Globus pallidus (tissue), 1 donor: ENCODE measurements at places on chromosomes 13 and 19.

DNA sequence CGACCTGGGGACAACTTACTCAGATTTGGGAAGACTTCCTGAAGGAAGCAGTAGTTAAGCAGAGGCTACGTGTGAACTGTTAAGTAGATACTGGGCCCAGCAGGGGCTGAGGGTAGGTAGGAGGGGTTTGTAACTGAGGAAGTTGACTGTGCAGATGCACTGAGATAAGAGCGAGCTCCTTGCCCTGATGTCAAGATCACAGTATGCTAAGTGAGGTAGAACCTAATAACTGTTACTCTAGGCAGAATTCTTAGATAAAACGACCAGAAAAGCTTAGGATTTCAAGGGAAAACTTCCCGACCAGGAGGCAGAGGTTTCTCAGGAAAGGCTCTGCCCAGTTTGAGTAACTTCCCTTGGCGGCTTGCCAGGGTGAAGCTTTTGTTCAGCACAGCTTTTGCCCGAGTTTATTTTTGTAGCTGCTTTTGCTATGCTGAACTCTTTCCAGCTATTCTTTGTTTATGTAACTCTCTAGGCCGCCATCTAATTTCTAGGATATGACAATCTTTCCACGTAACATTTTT is 632.1 kb downstream of the DIAPH3 start:
- DNase-seq, result peak; percentile 55

DNA sequence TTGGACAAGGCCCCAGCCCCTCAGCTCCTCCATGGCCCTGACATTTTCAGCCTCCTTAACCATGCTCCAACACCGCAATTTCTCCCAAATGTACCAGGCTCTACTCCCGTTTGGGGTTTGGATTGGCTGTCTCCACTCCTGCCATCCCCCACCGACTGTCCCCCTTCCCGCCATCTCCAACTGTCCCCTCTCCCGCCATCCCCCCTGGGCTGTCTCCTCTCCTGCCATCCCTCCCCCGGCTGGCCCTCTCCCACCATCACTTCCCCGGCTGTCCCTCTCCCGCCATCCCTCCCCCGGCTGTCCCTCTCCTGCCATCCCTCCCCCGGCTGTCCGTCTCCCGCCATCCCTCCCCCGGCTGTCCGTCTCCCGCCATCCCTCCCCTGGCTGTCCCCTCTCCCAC is 5.4 kb downstream of the BCAT2 start:
- no peak for DNase-seq

- no peak for DNase-seq
Measured at GRCh38 chr13:112991609-112992008, 22.6 kb downstream of the MCF2L start.

DNA sequence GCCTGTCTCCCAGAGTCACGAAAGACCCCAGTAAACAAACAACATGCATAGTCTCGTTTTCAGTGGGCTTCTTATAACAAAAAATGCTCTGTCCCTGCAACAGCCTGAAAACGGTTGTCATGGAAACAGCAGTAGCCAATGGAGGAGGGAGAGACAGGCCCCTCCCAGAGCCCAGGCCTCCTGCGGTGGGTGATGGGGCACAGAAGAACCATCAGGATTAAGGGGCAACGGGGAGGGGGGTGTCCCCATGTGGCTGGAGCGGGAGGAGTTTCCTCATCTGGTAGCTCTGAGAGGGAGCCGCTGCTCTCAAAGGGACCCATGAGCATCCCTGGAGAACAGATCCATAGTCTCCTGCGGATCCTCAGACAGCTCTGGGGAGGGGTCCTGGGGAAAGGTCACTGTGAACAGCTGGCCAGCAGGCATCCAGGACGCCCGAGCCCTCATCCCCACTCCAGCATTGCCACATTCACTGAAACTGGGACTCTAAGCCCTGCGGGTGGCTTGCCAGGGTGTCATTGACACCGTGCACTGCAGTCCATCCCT is 37.5 kb upstream of the PNMA8B start:
- peak; percentile 22 for DNase-seq

DNA sequence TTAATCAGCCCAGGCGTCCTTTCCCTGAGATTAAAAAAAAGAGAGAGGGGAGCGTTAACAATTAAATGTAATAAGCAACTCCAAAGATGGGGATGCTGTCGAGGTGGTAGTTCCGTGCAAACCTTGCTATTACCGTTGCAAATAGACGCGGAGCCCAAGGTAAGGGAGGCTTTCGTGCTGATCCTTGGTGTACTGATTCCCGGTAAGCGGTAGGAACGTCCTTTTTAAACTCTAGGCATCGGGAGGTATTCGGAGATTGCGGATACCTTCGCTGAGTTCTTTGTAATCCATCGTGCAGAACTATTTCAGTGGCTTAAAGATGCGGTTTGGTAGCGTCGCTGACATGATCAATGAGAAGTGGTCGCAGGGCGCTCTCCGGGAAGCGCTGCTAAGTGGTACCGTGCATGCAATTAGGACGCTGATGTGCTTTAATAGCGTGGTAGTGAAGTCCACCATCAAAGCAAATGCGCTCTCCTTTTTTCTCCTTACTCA is 3.1 kb downstream of the SLITRK5 start:
- DNase-seq, result no peak

GRCh38 chr19:12792853-12793289 is 1.6 kb downstream of the JUNB start:
- DNase-seq, result no peak

GRCh38 chr19:2048959-2049740 is 1.9 kb downstream of the MKNK2 start:
- peak; percentile 66 for DNase-seq

DNA sequence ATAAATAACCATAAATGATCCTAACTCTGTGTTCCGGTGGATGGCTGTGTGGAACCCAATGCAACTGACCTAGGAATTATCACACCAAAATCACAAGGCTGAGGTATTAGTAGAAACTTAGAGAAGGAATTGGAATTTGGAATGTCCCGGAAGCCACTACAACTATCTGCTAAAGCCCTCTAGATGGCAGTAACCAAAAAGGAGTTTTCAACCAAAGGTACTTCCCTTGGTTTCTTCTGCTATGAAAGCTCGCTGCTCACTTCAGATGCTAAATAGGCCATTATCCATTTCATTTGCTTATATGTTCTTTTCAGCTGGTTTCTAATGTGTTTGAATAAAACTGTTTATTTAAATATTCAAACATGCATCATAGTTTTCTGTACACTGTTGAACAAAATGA is 1589.1 kb upstream of the SPRY2 start:
- peak; percentile 31 for DNase-seq

DNA sequence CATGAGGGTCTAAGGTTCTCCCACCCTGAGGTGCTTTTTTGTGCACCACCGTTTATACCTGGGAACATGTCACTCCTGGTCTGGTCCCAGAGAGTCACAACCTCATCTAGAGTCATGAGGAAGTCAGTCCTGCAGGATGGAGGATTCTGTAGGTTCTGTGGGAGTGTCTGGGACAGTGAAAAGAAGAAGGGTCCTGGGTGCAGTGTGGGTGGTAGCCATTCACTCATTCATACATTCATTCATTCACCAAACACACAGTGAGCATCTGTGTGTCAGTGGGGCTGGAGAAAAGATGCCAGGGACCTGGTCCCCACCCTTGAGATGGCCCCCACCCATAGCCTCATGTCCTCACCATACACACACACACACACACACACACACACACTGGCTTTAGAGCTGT is 8.7 kb upstream of the CEACAM18 start:
- no peak for DNase-seq

- no peak for DNase-seq
Measured at GRCh38 chr13:93217721-93218261, 8.8 kb upstream of the GPC6 start.

DNA sequence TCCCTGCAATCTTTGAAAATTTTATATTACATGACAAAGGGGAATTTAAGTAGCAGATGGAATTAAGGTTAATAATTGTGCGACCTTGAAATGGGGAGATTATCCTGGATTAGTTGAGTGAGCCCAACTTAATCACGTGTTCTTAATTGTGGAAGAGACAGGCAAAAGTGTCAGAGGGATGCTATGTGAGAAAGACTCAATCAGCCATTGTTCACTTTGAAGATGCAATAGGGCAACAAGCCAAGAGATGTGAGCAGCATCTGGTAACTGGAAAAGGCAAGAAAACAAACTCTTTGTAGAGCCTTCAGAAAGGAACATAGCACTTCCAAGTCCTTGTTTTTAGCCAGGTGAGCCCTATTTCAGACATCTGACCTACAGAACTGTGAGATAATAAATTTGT is 247.7 kb downstream of the SLITRK1 start:
- peak; percentile 92 for DNase-seq

GRCh38 chr13:48653472-48653939 is at the start of gene CYSLTR2:
CYSLTR2 (plus strand) TSS chr13:48653929; CDS start chr13:48706818, 52,889 bp downstream.
- peak; percentile 18 for DNase-seq

GRCh38 chr19:53195265-53195903 is 2.2 kb upstream of the ZNF665 start:
- DNase-seq, result peak; percentile 84

- DNase-seq, result no peak
Measured at GRCh38 chr13:75410207-75410606, 71.8 kb downstream of the TBC1D4 start.

DNA sequence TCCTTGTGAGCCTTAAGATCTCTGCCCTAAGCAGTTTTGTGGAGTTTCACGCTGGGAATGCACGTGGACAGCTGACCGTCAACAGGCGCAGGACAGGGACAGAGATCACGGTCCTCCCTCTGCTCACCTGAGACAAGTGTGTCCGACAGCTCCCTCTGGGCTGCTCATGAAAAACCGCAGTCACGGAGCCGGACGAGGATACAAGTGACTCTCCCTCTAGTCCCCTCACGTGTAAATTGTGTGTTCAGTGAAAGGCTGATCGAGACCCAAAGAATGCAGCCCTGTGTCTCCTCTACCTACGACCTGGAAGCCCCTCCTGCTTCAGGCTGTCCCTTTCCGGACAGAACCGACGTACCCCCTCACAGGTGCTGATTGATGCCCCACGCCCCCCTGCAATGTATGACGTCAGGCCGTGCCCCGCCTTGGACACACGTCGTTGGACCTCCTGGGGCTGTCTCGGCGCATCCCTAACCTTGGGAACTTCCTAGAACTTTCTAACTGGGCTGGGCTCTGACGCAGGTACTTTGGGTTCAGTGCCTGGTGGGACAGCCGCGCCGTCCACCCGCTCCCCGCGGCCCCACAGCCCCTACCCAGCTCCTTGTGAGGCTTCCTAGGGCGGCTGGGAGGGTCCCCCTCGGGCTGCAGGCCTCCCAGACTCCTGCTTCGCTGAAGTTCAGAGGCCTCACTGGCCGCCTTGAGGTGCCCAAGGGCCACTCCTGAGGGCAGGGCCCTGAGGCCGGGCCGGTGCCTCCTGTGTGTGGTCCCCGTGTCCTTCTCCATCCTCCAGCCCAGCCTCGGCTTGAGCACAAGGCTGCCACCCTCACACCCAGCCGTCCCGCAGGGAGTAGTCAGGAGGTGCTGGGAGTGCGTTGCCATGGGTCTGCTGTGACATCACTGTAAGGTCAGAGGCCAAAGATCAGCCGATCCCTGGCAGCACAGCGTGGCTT is at the start of gene C13orf46:
TSS of gene C13orf46 (minus strand) at position 859 of the 947 bp plus-strand sequence. CDS start at position 780, 79 bp downstream.
- DNase-seq, result no peak

DNA sequence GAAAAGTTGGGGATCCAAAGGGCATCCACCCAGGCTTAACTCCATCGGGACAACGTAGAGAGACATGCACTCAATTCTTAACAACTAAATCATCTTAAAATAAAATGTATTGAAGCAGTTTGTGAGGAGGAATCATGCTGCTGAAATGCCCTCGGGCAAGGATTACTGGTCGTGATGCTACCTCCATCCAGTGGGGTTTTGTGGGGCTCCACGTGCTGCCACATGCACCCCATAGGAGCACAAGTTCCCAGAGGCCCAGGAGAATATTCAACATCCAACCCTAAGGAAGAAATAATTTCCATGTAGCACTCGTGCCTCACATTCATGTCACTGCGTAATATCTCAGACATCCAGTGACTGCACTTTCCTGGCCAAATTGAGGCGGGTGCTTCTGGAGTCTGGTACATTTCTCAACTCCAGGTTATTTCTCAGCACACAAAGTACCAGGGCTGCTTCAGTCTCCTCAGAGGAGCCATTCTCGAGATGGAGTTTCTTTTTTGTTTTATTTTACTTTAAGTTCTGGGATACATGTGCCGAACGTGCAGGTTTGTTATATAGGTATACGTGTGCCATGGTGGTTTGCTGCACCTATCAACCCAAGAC is 429.8 kb downstream of the FOXO1 start:
- no peak for DNase-seq

DNA sequence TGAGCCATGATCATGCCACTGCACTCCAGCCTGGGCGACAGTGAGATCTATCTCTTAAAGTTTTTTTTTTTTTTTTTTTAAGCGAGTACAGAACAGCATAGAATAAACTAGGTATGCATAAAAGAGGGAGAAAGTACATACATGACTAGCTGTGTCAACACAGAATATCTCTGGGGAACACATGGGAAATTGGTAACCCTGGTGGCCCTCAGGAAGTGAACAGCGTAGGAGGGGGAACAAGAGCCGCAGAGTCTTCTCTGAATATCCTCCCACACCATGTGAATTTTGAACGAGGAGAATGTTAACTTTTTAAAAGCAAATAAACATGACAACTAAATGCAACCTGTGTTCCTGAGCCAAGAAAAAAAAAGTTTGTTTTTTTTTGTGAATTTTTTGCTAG is 15.2 kb downstream of the PHLDB3 start:
- no peak for DNase-seq

DNA sequence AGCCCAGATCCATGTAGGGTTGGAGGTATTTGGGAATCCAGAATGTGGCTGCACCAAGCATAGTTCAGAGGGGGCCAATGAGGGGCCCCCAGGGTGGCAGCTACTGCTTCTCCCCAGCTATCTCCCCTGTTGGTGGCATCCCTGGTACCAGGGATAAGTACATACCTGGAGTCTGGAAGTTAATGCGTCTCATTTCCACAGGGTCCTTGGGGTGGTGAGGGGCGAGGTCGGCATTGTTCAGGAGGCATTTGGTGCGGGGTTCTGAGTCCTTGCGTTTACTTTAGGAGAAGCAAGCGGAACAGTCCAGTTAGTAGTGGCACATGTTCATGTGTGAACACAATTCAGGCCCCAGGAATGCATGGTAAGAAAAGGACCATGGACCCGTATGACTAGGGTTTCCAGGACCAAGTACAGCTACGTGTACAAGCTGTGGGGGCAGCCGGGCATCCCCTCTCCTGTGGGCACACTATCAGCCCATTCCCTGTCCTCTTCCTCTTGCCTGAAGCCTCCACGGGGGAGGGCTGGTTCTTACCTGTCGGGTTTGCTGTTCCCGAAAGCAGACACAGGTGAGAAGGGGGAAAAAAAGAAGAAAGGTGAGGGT is 122.3 kb downstream of the PTPRS start:
- DNase-seq, result no peak

DNA sequence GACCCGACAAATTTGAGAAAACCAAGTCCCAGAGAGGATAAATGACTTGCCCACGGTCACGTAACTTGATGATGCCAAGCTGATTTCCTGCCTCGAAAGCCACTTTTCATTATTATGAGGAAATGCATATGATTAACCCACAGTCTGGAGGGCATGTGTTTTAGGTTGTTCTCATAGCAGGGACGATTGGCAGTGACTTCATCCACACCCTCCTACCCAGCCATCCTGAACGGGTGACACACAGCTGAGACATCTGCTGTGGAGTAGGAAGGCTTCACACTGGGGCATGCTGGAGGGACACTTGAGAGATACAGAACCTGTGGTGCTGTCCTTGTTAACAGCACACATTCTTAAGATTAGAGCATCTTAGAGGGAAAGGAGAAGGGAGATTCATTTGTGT is 65.4 kb upstream of the WDFY2 start:
- DNase-seq, result no peak

GRCh38 chr13:76672420-76672819 is 213.8 kb downstream of the KCTD12 start:
- DNase-seq, result no peak

- DNase-seq, result no peak
Measured at GRCh38 chr19:50480281-50481111, 3.8 kb upstream of the GARIN5A start.

- no peak for DNase-seq
Measured at GRCh38 chr19:37928527-37929286, 21.7 kb downstream of the SIPA1L3 start.
